Posterior cingulate gyrus (tissue), 11 donors: ENCODE measurements at places on chromosomes 4 and X.

GRCh38 chr4:171279131-171279530 lies 534.1 kb upstream of the GALNTL6 start:
- no peak for DNase-seq

DNA sequence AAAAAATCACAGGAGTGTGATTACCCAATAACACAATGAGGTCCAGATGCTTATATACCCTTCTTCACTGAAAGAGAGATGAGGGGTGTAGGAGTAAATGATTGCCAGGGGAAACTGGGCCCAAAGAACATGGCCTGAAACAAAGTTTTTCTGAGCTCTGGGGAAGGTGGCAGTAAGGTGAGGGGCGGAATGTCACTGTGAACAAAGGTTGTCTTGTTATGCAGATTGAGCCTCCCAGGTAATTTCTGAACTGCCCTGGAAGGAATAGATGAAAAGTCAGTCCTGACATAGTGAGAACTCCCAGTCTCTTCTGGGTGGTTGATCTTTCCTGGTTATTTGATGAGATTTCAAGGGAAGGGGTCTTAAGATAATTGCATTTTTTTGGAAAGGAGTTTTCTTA lies 2.5 kb upstream of the TMEM47 start:
- no peak for DNase-seq

DNA sequence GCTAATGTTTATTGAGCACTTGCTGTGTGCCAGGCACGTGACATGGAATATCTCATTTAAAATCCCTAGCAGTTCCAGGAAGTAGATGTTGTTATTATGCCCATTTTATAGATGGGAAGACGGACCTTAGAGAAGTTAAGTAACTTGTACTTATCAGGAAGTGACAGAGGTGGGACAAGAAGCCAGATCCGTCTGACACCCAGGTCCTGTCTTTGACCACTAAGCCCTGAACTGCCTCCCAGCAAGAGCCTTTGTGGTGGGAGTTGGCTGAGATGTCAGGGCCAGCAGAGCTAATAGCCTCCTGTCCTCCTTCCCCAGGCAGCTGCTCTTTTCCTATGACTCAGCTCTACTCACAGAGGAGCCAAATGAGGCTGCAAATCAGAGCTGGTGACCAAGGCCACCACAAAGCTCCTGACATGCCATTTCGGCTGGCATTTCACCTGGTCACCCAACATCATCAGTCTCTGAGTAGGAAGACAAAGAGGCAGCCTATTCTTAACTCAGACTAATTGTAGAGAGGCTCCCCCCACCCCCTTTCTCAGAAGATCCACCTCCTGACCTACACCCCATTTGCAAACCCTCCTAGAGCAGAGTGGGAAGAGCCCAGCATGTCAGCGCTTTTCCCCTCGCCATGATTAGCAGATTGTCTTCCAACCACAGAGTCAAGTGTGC lies 175.1 kb upstream of the KIT start:
- DNase-seq, result no peak

- no peak for DNase-seq
Observed at GRCh38 chr4:1026115-1026514, 14.7 kb downstream of the FGFRL1 start.

DNA sequence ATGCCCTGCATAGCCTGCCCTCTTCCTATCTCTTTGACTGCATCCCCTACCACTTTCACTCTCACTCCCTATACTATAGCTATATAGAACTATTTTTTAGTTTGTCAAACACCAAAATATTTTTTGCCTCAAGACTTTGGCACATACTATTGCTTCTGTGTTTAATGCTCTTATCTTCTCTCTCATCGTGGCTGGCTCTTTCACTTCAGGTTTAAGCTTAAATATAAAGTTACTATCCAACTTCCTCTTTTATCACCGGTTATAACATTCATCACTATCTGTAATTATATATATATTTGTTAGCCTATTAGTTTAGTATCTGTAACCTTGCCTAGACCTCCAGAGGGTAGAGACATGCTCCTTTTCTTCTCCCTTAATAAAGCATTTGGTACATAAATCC lies 11.5 kb upstream of the HMGB2 start:
- no peak for DNase-seq

GRCh38 chr4:174217273-174218126 lies 66.0 kb downstream of the FBXO8 start:
- DNase-seq, result no peak

DNA sequence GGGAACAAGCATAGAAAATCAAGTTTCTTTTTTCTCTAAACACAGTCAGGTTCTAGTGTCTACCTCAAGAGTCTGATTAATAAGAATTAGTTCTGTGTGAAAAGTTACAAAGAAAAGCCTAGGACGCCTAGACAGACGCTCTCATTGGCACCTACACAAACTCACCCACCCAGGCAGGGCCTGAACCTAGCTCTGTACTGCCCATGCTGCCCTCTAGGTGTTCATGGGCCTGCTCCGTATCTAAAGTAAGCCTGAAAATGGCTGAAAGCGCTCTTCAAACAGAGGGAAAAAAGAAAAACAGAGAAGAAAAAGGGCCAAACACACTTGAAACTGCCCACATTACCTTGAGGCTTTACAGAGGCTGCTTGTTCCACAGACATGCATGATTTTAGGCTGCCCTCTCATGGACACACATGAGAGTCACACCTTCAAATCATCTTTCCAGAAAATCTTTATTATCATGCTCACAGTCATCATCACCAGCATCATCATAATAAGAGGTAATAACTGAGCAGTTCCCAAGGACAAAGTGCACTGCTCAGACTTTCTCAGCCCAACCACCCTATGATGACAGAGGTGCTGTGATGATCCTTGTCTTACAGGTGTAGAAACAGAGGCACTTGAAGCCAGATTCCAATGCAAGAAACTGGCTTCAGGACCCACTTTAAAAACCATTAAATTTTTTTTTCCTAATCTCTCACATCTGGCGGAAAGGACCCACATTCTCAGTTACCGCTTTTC lies 49.6 kb downstream of the MAP7D2 start:
- no peak for DNase-seq

GRCh38 chrX:19829814-19830213 lies 57.6 kb downstream of the SH3KBP1 start:
- DNase-seq, result no peak

GRCh38 chr4:39802005-39802404 lies 104.1 kb downstream of the UBE2K start:
- DNase-seq, result no peak

DNA sequence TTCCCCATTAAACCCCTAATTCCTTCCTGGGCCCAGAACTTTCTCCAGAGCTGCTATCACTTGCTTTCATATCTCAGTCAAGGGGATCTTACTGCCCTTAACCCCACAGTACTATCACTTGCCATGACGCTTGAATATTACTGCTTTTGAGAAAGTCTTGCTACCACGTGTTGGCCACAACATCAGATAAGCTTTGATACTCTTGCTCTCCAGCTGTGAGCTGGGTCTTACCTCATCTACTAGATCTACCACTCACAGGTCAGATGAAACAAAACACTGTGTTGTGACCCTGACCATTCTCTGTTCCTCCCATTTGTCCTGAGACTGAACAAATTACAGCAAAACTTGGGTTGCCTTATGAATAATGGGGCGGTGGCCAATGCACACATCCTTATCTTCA lies 12.1 kb upstream of the TAPT1 start:
- no peak for DNase-seq

- DNase-seq, result no peak
Observed at GRCh38 chrX:50613846-50614245, 143.2 kb upstream of the DGKK start.

GRCh38 chr4:151227172-151227571 lies 49.8 kb upstream of the PRSS48 start:
- DNase-seq, result no peak

- no peak for DNase-seq
Observed at GRCh38 chr4:40377512-40378365, 42.6 kb downstream of the CHRNA9 start.

GRCh38 chr4:184955636-184956035 lies 62.7 kb upstream of the HELT start:
- DNase-seq, result no peak

DNA sequence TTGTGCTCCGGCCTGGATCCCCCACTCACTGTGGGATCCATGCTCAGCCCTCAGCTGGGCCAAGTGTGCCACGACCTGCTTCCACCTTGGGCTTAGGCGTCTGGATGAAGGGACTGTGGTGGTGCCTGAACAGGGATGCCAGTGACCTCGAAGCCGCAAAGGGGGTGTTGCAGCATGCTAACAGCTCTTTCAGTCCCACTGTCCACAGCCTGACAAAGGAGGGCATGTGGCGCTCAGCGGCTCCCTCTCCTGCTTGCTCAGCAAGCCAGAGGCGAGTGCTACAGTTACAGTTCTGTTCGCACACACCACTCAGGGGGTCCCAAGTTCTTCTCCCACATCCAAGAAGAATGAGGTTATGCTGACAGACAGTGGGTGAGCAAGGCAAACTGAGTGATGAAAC lies 5.2 kb upstream of the IGBP1 start:
- no peak for DNase-seq

- DNase-seq, result no peak
Observed at GRCh38 chr4:78354782-78355181, 196.8 kb upstream of the ANXA3 start.

DNA sequence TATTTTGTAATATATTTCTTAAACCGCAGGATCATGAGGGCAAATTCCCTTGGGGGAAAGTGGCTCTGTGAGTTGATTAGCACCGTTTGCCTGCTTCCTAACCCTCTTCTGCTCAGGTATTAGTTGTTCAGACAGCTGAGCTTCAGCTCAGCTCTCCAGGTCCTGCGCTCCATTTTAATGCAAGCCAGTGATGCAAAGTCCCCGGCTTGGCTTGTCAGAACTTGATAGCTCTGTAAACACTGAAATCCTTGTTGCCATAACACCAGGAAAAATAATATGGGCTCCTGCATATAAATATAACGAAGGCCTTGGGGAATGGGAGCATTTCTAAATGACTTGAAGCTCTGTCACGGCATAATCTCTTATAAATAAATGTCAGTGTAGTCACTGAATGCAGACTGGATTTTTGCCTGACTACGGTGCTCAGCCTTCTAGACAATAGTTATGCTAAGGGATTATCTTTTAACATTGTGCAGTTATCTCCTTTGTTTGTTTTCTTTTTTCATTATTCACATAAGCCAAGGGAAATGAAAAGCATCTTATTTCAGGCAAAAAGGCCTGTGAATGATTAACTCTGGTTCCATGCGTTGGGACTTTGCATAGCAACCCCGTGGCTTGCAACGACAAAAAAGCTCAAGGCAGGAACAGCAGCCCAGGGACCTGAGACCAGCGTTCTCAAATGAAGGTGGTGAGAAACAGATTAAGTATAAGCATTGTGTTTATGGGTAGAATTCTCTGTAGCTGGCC lies 253.2 kb downstream of the SPRY1 start:
- DNase-seq, result no peak

- no peak for DNase-seq
Observed at GRCh38 chrX:140250391-140250790, 254.5 kb downstream of the SOX3 start.

GRCh38 chr4:175509320-175509719 lies 302.7 kb downstream of the GPM6A start:
- DNase-seq, result no peak

GRCh38 chr4:107828315-107829090 lies 3.8 kb downstream of the SGMS2 start:
- no peak for DNase-seq

GRCh38 chrX:17377795-17378194 lies 2.8 kb downstream of the NHS start:
- no peak for DNase-seq

DNA sequence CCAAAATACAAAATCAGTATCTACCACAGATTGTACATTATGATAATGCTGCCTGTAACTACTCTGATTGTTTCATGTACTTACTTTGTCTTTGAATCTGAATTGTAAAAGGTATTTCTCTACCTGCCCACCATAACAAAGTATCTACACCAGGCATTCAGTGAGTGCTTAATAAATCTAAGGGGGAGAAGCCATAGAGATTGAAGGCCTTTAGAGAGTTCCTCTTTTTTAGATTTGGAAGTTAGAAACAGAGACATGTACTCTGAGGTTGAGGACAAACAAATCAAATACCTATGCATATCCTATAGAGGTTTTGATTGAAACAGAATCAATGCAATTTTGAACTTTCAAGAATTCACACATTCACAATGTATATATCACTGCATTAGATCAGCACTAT lies 42.7 kb downstream of the SAT1 start:
- DNase-seq, result no peak

DNA sequence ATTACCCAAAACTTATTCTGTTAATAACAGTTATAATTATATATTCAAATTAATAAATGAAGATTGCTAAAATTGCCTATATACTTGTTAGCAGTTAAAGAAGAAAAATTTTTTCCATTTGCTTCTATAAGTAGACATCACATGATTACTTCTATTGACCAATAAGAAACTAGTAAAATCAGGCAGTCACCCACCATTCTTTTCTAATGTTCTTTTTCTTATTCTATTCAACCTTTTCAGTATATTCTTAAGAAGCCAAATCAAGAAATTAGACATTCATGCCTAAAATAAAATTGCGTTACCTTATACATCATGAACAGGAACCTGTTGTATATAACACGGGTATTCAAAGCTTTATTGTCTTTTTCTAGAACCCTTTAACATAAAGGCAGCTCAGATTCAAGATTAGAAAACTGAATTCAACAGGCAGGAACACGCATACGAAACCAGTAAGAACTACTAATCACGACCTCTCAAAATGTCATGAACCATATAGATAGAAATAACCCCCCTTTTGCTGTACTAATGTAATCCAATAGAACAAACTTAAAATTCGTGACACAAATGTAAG lies 568.1 kb upstream of the DIPK2B start:
- DNase-seq, result no peak
